ENCODE measurements at places on chromosomes 16 and 17.

- DNase-seq, result no peak
Observed at GRCh38 chr16:57518520-57518919, 17.9 kb downstream of the CCDC102A start.

- DNase-seq, result peak; percentile 22
Observed at GRCh38 chr17:69058165-69058564, 2.6 kb downstream of the ABCA9 start.

DNA sequence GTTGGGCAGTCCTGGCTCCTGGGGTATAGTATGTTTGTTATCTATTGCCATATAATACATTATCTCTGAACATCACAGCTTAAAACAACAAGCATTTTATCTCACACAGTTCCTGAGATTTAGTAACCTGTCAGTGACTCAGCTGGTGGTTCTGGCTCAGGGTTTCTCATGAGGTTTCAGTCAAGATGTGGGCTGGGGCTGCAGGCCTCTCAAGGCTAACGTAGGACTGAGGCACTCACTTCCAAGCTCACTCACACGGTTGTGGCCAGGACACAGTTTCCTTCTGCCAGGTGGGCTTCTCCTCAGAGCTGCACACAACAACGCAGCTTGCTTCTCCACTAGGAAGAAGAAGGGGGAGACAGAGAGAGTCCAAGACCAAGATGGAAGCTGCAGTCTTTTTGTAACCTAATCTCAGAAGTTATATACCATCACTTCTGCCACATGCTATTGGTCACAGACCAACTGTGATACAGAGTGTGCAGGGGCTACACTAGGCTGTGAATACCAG, 10.3 kb upstream of the MED13 start:
- DNase-seq, result peak; percentile 64

DNA sequence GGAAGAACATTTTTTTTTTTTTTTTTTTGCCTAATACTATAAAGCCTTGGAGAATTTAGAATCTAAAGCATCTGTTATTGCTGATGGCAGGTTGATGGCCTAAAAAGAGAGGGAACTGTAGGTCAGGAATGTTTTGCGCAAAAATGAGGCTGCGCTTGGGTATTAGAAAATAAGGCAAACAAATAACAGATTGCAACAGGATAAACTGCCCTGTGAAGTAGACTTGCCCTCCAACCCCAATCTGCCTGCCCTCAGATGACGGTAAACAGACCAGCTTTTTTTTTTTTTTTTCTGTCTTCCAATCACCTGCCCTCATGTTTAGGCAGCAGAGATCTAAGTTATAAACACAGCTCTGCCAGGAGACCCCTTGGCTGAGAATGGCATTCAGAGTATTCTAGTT, 3.8 kb upstream of the DHX8 start:
- no peak for DNase-seq

GRCh38 chr16:84058211-84058610, 15.6 kb upstream of the SLC38A8 start:
- DNase-seq, result no peak

DNA sequence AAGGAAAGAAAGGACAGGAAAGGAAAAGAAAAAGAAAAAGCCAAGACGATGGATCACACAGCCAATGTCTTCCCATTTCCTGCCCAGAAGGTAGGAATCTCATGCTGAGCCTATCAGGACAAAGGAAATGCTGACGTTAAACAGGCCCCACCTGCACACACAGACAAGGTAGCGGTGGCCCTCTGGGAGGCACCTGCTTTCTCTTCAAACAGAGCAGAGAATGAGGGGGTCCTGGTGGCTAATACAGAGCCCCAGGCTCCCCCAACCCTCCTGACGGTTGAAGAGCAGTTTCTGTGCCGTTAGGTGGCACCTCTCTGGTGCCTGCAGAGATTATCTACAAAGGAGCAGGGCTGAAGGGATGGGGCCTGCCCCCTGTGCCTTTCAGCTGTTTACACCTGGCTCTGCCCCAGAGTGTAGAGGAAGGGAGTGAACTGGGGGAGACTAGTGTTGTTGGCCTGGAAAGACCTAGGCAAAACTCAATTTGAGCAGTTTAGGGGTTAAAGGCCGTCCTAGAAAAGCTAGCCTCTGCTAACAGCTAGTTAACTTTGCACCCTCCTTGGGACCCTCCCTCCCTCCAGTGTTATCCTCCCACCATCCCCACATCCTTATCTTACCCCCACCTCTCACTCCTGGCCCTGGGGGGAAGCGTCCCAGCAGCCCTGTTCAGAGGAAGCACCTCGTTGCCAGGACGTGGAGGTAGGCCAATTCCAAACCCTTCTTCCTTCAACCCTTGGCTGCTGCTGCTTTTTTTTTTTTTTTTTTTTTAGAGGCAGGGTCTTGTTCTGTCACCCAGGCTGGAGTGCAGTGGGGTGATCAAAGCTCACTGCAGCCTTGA, 56.3 kb downstream of the ARHGAP27 start:
- DNase-seq, result no peak

GRCh38 chr17:73822371-73822770, 178.1 kb upstream of the SDK2 start:
- DNase-seq, result no peak

DNA sequence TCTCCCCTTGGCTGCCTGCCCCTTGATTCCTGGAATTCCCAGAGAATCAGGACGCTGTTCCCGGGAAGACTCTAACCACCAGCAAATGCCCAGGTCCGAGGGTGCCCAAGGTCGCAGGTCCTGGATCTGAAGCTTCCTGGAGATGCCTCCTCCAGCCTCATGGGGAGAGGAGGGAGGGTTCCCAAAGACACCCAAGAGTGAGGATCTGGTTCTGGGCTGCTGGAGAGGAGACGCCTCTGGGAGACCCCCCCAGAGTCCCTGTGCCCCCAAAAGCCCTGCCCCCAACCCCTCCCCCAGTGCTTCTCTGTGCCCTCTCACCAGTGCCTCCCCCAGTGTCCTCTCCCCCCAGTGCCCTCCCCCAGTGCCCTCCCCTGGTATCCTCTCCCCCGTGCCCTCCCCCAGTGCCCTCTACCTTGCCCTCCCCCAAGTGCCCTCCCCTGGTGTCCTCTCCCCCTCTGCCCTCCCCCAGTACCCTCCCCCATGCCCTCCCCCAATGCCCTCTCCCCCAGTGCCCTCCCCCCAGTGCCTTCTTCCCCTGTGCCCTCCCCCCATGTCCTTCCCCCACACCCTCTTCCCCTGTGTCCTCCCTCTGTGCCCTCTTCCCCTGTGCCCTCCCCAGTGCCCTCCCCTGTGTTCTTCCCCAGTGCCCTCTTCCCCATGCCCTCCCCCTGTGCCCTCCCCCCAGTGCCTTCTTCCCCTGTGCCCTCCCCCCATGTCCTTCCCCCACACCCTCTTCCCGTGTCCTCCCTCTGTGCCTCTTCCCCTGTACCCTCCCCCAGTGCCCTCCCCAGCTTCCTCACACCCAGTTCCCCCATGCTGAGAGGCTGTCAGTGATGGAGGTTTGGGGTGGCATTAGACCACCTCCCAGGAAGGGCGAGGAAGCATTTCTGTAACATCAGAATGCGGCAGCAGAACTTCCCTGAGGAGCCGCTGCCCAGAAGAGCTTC, 6.3 kb upstream of the SECTM1 start:
- DNase-seq, result no peak

GRCh38 chr16:82061861-82062525, 26.9 kb downstream of the HSD17B2 start:
- peak; percentile 33 for DNase-seq

DNA sequence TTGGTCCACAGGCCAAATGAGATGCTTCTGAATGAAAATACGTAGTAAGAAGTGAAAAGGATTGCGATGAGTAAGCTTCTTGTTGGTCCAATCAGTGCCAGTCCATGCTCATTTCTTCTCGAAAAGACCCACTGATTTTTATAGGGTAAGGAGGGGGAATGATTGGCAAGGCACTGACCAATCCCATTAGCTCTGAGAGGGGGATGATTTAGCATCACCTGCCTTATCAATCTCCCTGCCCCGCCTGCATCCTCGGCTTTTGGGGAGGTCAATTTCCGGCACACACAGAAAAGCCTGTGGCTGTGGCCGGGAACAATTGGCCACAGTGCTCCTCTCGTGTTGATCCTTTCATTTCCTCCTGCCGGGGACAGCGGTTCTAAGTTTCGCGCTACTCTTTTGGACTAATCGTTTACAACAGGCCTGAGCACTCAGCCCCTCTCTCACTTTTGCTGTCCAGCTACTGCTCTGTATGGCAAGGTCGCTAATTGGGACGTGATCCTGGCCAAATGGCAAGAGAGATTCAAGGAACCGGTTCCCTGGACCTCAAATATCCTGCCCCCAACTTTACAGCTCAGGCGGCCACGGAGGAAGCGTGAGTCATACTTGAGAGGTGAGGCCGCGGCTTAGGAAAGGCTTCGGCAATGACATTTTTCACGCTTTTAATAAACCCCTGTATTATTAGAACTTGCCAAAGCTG, 43.1 kb downstream of the TBX4 start:
- DNase-seq, result peak; percentile 36

- peak; percentile 61 for DNase-seq
Observed at GRCh38 chr17:77619851-77620250, 338.7 kb upstream of the TNRC6C start.

GRCh38 chr17:35617505-35617904, 30.4 kb downstream of the AP2B1 start:
- DNase-seq, result no peak

GRCh38 chr17:15780188-15780587, 48.1 kb downstream of the TBC1D26 start:
- no peak for DNase-seq

DNA sequence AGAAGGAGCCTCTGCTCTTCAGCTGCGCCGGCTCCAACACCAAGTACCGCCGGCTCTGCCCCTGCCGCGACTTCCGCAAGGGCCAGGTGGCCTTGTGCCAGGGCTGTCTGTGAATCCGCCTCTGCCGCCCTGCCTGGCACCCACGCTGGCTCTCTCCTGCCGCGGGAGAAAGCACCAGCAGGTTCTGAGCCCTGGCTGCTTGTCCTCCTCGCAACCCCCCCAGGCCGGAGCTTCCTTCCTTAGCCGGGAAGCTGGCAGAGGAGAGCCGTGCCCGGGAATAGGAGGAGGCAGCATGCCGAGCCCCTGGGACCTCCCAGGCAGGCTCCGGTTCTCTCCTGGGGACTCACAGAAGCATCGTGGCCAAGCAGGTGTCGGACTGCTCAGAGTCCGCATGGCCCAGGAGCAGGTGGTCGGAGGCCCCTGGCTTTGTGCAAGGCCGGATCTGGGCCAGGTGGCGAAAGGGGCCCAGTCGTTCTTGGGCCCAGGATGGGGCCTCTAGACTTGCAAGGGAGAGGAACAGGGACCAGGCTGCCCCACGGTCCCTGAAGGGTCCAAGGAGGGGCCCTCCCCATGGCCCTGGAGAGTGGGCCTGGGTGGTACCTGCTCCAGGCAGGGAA, 80.6 kb downstream of the MGAT5B start:
- no peak for DNase-seq

DNA sequence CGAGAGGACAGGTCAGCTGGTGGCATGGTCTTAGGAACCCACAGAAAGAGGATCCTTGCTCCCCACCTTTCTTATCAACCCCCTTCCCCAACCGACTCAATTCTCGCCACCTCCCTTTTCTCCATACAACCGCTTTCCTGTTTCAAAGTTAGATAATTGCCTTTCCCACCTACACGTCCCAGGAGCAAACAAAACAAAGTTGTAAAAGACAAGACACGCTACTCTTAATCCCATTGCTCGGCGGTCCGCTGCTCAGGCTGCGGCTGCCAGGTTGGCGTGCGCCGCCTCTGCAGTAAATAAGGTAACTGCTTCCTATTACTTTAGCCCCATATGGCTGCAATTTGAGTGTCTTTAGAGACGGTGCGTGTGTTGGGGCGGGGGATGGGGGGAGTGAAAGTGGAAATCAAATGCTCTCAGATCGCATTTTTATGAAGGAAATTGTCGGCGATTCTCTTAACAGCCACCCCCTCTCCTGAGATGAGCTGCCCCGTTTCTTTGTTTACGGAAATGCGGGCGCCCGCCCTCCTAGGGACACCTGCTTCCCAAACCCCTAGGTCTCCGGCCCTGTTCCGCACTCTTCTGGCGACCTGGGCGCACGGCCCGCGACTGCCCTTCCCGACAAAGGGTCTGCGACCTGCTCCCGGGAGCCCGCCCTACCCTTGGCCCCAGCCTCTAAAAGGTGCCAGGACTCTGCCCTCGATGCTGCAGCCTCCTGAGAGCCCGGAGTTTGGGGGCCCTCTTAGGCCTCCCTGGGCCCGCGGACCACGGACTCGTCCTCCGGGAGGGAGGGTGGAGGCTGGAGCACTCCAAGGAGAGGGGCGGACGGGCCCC, 3.7 kb upstream of the CBX8 start:
- peak; percentile 49 for DNase-seq

- DNase-seq, result no peak
Observed at GRCh38 chr16:71192387-71192786, 38.1 kb downstream of the HYDIN start.

DNA sequence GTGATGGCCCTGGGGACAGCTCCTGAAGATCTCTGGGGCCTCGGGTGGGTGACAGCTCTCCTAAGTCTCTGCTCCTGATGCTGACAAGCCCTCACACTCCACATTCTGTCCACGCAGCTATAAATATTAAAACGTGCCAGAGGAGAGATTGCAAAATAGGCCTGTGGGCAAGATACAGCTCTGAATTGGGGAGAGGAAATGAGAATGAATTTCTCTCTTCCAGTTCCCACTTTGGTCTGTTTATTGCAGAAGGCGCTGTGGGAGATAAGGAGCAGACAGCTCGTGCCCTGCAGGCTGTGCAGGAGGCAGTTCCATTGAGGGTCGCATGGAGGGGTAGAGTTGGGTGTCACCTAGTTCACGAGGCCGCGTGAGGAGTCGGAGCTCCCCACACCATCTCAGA, 87.5 kb upstream of the SDK2 start:
- DNase-seq, result no peak

GRCh38 chr16:106623-107324, 28.7 kb downstream of the MPG start:
- peak; percentile 84 for DNase-seq

DNA sequence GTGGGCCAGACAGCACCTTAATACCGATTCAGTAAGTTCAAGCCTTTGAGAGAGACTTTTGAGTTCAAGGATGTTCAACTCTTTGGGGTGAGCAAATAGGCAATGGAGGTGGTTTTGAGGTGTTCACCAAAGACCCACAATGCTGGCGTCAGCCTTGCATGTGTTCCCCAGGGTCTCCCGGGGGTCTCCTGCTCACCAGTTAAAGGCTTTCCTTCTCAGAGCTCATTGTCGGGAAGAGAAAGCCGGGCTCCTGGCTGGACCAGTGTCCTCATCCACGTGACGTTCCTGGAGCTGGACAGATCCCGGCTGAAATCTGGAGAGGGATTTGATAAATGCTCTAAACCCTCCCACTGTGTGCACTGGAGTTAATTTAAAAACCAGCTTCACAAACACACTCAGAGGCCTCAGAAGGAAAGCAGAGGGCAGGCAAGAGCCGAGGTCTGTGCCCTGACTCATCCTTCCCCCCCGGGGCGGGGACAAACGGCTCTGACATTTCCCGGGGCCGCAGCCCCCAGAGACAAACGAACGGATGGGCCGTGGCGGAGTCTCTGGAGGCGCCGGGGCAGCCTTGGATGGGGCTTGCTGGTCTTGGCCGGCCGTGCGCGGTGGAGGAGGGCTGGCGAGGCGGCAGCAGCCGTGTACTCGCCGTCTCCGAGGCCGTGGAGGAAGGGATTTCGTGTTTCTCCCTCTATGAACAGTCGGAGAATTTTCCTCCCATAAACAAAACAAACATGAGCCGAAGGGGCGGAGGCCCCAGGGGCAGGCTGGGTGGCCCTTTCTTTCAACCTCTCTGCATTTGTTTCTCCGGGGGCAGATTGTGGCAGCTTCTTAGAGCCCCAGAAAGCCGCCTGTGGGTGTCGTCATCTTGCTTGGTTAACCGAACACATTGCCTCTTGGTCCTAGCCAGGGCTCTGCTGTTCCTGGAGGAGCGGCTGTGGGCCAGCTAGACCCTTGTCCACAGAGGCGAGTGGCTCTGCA, 94.2 kb downstream of the NTN1 start:
- DNase-seq, result peak; percentile 76

GRCh38 chr17:70099884-70100283, 24.9 kb downstream of the KCNJ16 start:
- no peak for DNase-seq

- peak; percentile 83 for DNase-seq
Observed at GRCh38 chr16:29899516-29900101, at the start of gene SEZ6L2. TSS of gene SEZ6L2 (minus strand) at chr16:29899550. CDS start at chr16:29899019, 531 bp downstream.
